ENCODE measurements at places on chromosomes 2 and 18.

GRCh38 chr2:10368491-10369231 is 66.0 kb downstream of the HPCAL1 start:
- no peaks in the 10 kb centered on the region for H3K27me3 ChIP-seq
- no peaks in the 10 kb centered on the region for H3K36me3 ChIP-seq
- no peak for DNase-seq

- DNase-seq = no peak
- H3K4me1 ChIP-seq = no peaks in the 10 kb centered on the region
- H3K36me3 ChIP-seq = no peaks in the 10 kb centered on the region
- H3K27me3 ChIP-seq = no peaks in the 10 kb centered on the region
- no peak overlapping the region for H3K27ac ChIP-seq
Observed at GRCh38 chr18:6929370-6930102, 188.1 kb downstream of the LAMA1 start.

- H3K27me3 ChIP-seq = no peaks in the 10 kb centered on the region
- no peaks in the 10 kb centered on the region for H3K36me3 ChIP-seq
- peaks cover 9% of the 10 kb centered on the region for H3K4me1 ChIP-seq
Observed at GRCh38 chr2:96679848-96680247, 37.3 kb downstream of the FER1L5 start.

- no peak overlapping the region for H3K4me3 ChIP-seq
- H3K36me3 ChIP-seq = no peaks in the 10 kb centered on the region
- no peaks in the 10 kb centered on the region for H3K4me1 ChIP-seq
- DNase-seq = peak; percentile 47
Observed at GRCh38 chr2:175552902-175553301, 371.4 kb upstream of the ATP5MC3 start.

- no peak for DNase-seq
- H3K36me3 ChIP-seq = peaks cover 4% of the 10 kb centered on the region
- no peaks in the 10 kb centered on the region for H3K27me3 ChIP-seq
- H3K27ac ChIP-seq = peak overlapping the region; percentile 87
- H3K4me3 ChIP-seq = no peak overlapping the region
Observed at GRCh38 chr2:201127570-201127969, 11.6 kb downstream of the CFLAR start.

DNA sequence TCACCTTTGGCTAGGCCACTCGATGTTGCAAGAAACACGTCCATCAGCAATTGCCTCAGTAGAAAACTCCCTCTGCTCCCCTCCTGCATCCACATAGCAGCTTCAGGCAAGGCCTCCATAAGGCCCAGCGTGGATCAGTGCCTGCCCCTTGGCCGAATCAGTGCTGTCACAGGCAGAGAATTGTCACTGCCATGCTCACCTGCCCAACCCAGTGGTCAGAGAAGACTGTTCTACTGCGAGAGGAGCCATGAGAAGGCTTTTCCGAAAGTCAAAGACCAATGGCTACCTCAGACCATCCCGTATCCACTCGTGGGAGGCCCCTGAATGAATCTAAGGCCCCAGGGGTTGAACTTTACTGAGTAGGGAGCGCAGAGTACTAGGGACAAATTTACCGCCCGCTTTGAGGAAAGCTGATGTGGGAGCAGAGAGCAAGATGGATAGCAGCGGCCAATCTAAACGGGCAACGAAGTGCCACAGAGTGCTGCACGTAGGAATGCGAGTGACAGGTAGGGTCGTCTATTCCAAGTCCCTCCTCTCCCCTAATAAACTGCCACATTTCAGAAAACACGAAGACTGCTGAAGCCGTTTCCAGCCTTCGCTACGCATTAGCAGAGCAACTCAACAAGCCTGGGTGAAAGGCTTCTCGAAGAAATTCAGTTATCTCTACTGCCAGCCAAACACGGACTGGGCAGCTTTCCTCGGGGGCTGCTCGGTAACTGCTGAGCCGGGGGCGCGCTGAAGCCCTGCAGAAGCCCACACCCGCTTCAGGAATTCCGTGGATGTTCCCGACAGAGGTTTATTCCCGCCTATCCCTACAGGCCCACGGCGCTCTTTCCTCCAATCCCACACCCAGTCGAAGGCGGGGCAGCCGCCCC is 968 bp upstream of the RALBP1 start:
- peak overlapping the region; percentile 97 for H3K27ac ChIP-seq
- H3K4me1 ChIP-seq = peaks cover 16% of the 10 kb centered on the region
- H3K4me3 ChIP-seq = peak overlapping the region; percentile 98
- peak; percentile 94 for DNase-seq
- H3K36me3 ChIP-seq = peaks cover 7% of the 10 kb centered on the region

DNA sequence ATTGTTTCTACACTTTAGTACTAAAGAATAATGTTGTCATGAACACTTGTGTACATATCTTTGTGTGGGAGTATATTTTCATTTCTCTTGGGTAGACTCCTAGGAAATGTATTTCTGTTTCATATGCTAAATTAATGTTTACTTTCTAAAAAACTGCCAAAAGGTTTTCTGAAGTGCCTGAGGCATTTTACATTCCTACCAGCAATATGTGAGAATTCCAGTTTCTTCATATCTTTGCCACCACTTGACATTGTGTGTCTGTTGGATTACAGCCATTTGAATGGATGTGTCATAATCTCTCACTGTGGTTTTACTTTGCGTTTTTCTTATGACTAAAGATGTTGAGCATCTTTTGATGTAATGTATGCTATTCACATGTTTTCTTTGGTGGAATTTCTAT is 428.2 kb upstream of the KCNH7 start:
- H3K27ac ChIP-seq = no peak overlapping the region
- DNase-seq = no peak
- H3K4me3 ChIP-seq = no peak overlapping the region
- H3K27me3 ChIP-seq = no peaks in the 10 kb centered on the region
- no peaks in the 10 kb centered on the region for H3K4me1 ChIP-seq

- H3K36me3 ChIP-seq = peaks cover 31% of the 10 kb centered on the region
- no peak overlapping the region for H3K4me3 ChIP-seq
- no peaks in the 10 kb centered on the region for H3K4me1 ChIP-seq
- peak; percentile 16 for DNase-seq
- no peaks in the 10 kb centered on the region for H3K27me3 ChIP-seq
Observed at GRCh38 chr2:110639972-110640371, 37.9 kb downstream of the BUB1 start.

DNA sequence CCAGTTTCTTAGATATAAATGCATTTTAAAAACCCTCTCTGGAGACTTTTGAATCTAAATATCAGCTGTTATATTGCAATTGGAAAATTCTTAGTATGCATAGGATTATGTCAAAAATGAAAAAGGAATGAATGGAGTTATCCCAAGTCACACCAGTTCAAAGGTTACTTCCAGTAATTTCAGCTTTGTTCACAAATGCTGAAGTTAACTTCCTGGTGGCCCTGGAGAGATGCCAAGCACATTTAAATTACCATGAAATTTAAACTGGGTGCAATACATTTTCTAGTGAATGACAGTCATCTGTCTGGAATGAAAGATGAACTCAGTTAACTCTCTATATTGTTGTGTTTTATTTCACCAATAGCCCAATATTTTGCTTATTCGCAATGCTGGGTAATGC is 753.9 kb downstream of the SUCLG1 start:
- H3K27ac ChIP-seq = no peak overlapping the region
- H3K4me3 ChIP-seq = no peak overlapping the region
- no peak for DNase-seq
- H3K36me3 ChIP-seq = no peaks in the 10 kb centered on the region

GRCh38 chr2:202950592-202950991 is 38.5 kb downstream of the CARF start:
- H3K4me1 ChIP-seq = no peaks in the 10 kb centered on the region
- no peak overlapping the region for H3K4me3 ChIP-seq
- no peaks in the 10 kb centered on the region for H3K27me3 ChIP-seq
- no peak overlapping the region for H3K27ac ChIP-seq

DNA sequence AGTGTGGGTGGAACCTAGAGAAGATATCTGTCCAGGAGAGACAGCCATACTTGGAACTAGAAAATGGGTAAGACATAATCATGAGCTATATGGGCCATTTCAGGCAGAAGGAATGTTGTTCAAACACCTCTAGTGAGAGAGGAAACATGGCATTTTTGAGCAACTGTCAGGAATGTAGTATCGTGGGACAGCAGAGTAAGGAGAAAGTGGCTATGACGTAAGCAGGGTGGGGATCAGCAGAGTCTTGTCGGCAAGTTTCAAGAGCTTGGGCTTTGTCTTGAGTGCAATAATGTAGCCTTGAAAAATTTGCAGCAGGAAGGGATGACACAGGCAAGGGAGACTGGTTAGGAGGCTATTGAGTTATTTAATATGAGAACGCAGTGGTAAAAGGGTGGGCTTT is 20.4 kb downstream of the SERPINB7 start:
- H3K4me3 ChIP-seq = no peak overlapping the region
- no peaks in the 10 kb centered on the region for H3K4me1 ChIP-seq
- H3K36me3 ChIP-seq = no peaks in the 10 kb centered on the region

GRCh38 chr2:34234823-34235222 is 635.7 kb upstream of the FAM98A start:
- DNase-seq = no peak
- no peak overlapping the region for H3K4me3 ChIP-seq
- H3K27me3 ChIP-seq = no peaks in the 10 kb centered on the region
- H3K27ac ChIP-seq = no peak overlapping the region

DNA sequence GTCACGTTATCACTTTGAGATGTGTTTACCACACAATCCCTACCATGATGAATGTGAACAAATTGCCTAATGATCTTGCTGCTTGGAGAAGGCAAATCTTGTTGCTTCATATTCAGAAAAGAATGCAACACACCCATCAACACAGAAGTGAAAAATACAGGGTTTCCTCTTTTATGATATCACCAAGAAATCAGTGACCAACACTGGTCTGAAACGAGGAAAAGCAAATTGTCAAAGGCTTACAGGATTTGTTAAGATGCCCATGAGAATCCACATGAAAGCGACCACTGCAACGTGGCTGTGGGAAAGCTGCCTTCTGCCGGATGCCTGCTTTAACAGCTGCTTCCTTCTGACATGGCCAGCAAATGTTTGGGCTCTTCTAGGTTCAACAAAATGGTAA is 397.6 kb upstream of the LRATD1 start:
- H3K4me3 ChIP-seq = no peak overlapping the region
- no peaks in the 10 kb centered on the region for H3K27me3 ChIP-seq
- DNase-seq = peak; percentile 14
- no peaks in the 10 kb centered on the region for H3K36me3 ChIP-seq

DNA sequence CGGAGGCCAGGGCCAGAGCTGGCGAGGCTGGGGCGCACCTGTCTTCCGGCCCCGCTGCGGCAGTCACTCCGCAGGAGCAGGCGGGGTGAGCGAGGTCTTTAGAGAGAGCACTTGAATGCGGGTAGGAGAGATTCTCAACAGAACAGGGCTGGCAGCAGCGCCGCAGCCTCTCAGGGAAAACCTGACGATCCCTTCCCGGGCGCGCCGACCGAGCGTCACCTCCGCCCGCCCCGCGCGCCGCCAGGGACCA is 526 bp downstream of the PRKRA start:
- H3K36me3 ChIP-seq = peaks cover 24% of the 10 kb centered on the region
- peak overlapping the region; percentile 94 for H3K27ac ChIP-seq
- no peaks in the 10 kb centered on the region for H3K27me3 ChIP-seq
- peak overlapping the region; percentile 81 for H3K4me3 ChIP-seq
- H3K4me1 ChIP-seq = peaks cover 18% of the 10 kb centered on the region

DNA sequence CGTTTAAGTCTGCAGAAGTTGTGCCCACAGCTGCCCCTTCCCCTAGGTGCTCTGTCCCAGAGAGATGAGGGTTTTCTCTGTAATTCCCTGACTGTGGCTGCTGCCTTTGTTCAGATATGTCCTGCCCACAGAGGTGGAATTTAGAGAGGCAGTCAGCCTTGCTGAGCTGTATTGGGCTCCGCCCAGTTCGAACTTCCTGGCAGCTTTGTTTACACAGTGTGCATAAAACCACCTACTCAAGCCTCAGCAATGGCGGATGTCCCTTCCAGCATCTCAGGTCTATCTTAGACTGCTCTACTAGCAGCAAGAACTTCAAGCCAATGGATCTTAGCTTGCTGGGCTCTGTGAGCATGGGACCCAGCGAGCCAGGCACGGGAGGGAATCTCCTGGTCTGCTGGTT is 48.1 kb downstream of the LHCGR start:
- no peak for DNase-seq
- H3K4me3 ChIP-seq = no peak overlapping the region
- no peak overlapping the region for H3K27ac ChIP-seq

DNA sequence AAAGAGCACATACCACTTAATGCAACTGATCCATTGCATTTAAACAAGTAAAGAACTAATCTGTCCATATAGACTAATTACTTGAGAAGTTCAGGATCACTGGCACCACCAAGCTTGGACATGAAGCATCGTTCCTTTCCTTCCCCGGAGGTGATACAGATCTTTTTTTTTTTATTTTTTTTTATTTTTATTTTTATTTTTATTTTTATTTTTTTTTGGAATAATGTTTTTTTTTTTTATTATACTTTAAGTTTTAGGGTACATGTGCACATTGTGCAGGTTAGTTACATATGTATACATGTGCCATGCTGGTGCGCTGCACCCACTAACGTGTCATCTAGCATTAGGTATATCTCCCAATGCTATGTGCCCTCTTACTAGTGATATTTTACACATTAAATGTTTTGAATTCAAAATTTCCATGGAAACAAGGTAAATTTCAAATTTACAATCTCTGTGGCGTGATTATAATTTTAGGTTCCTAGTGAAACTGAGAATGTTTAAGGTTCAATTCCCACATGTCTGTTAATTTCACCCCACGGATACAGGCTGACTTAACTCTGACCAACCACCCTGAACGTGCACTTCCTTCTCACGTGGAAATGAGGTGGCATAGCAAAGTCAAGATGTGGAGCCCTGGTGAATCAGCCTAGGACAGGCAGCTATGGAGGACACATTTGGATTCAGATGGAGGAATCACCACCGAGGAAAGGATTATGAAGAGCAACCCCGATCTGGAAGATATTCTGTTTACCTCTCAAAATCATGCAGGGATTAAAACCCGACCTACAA is 101.6 kb upstream of the THOC1 start:
- no peaks in the 10 kb centered on the region for H3K27me3 ChIP-seq
- no peak overlapping the region for H3K4me3 ChIP-seq
- H3K27ac ChIP-seq = no peak overlapping the region
- H3K4me1 ChIP-seq = peaks cover 37% of the 10 kb centered on the region

DNA sequence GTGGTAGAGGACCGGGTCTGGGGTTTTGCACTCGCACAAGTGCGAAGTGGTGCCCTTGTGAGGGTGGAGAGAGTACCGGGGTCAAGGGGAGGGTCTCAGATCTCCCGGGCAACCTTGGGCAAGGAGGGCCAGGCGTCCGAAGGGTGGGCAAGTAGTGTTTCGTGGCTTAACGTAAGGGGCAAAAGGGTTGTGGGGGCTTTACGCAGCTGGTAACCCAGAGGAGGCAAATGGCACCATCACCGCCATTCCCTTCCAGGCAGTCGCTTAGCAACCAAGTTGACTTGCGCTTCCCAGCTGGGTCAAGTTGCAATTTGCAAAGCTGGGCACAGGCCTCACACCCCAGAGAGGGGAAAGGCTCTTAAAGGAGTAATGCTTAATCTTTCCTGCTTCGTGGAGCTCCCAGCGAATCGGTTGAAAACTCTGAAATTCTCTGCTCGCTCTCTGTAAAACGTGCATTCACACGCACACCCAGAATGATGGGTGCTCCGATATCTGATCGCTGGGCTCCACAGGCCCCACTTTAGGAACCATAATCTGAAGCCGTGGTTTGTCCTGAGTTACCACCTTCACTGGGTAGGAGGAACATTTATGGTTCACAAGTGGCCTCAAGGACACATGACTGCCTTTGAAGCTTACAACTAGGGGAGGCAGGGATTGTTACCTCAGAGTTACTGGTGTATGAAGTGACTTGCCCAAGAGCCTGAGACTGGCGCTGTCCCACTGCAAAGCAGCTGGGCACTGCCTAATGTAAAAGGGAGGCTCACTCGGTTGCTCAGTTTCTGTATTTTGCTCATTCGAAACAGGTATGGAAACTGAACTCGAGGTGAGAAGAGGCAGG is 127.9 kb downstream of the UXS1 start:
- peaks cover 28% of the 10 kb centered on the region for H3K4me1 ChIP-seq
- DNase-seq = peak; percentile 84
- no peaks in the 10 kb centered on the region for H3K36me3 ChIP-seq
- H3K27ac ChIP-seq = peak overlapping the region; percentile 62
- H3K27me3 ChIP-seq = peaks cover 7% of the 10 kb centered on the region

Measured in muscle of leg (tissue), 16 donors.